ENCODE measurements at places on chromosomes 6 and 20.

DNA sequence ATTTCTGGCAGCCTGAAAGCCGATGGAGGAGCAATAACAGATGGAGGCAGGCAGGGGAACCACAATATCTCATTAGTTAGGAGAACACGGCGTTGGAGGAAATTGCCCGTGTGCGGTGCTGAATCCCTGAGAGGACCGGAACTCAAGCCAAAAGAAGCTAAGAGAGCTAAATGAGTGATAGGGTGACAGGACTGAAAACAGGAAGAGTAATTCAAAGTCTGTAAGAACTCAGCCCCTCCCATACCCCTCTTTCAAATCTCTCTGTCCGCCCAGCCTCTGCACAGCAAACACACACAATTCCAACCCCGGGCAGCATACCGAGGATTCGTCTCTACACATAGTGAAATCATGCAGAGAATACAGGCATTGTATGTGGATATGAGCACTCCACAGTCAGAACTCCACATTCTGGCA is 2.6 kb upstream of the IPCEF1 start:
- DNase-seq: no peak

- no peak for DNase-seq
Observed at GRCh38 chr6:1729133-1729749, 119.5 kb downstream of the FOXC1 start.

GRCh38 chr6:71289039-71289801 is 609 bp downstream of the OGFRL1 start:
- DNase-seq: peak; percentile 10

GRCh38 chr6:106082735-106083398 is 3.3 kb upstream of the PRDM1 start:
- no peak for DNase-seq

- DNase-seq: no peak
Observed at GRCh38 chr6:46051962-46052361, 36.3 kb upstream of the CLIC5 start.

GRCh38 chr20:19970256-19970765 is 46.9 kb upstream of the NAA20 start:
- no peak for DNase-seq

DNA sequence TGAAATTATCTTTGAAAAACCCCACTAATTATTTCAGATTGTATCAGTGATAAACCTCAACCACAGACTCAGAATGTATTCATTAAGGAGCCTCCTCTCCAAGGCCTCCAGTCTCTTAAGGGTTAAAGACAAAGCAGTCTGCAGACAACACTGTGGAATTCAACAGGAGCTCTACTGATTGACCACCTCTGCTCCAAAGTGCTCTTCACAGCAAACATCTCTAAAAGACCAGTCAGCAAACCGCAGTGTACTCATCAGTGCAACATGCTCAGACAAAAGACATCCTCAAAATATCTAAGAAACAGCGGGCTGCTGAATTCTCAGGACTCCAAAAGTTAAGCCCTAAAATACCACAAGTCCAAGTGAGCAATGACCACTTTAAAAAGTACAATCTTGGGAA is 42.0 kb downstream of the UQCC1 start:
- no peak for DNase-seq

DNA sequence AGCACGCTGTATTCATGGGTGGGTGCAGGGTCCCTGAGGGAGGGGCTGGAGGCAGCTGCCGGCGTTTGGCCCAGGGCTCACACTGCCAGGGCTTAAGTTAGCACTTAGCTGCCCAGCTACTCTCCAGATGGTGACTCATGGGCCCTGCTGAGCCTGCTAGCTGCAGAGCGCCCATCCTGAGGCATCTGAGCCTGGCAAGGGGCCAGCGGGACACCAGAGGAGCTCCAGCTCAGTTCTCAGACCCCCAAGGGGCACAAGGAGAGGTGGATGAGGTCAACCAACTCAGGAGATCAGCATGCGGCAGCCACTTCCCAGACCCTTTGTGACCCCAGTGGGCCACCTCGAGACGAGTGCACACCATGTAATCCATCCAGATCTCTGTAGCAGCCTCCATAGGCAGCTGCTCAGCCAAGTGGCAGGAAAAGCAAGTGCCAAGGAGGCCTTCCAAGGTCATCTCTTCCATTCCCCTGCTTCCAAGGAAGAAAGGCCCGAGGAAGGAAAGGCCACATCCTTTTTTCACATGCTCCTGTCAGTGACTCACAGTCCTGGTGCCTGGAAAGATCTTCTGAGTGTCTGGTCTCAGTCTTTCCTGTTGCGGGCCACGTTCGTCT is 35.3 kb downstream of the FOXP4 start:
- DNase-seq: no peak

GRCh38 chr20:51385646-51386530 is 156.6 kb downstream of the NFATC2 start:
- no peak for DNase-seq

DNA sequence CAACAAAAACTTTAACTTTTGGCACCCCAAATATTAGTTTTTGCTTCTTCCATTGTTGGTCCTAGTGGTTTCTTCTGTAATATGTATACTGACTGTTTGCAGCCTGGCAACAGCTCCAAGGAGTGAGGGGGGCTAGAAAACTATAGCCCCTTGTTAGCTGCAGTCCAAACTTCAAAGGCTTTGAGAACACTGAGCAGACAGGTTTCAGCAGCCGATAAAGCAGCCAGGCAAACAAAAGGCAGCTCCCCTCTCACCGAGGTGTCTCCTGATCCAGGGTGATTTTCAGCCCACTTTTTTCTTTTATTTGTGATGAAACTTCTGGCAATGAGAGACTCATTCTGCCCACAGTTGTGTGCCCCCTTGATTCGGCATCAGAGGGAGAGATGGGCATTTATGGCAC is 80.7 kb downstream of the OLIG3 start:
- DNase-seq: no peak

DNA sequence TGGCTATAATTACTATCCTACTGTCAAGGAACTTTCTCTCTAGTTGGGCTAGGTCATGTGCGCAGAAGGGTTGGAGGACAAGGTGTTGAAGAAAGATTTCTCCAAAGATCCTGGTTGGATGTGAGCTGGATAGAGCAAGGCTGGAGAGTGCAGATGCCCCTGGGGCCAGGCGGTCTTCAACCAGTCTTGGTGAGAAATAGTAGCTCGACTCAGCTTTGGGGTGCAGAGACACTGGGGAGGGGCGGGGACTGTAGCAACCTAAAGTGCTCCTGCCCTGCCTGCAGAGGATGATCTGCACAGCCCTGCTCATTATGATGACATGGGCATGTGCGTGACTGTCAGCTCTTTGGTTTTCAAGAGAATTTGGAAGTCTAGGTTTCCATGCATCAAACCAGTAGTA is 35.9 kb downstream of the PHACTR3 start:
- no peak for DNase-seq

- no peak for DNase-seq
Observed at GRCh38 chr6:155755452-155755851, 299.8 kb upstream of the NOX3 start.

GRCh38 chr6:143164565-143165105 is 103.9 kb downstream of the AIG1 start:
- DNase-seq: no peak

- no peak for DNase-seq
Observed at GRCh38 chr20:41443691-41444090, 77.1 kb upstream of the EMILIN3 start.

GRCh38 chr6:117547688-117548621 is 54.4 kb downstream of the GOPC start:
- DNase-seq: peak; percentile 19

DNA sequence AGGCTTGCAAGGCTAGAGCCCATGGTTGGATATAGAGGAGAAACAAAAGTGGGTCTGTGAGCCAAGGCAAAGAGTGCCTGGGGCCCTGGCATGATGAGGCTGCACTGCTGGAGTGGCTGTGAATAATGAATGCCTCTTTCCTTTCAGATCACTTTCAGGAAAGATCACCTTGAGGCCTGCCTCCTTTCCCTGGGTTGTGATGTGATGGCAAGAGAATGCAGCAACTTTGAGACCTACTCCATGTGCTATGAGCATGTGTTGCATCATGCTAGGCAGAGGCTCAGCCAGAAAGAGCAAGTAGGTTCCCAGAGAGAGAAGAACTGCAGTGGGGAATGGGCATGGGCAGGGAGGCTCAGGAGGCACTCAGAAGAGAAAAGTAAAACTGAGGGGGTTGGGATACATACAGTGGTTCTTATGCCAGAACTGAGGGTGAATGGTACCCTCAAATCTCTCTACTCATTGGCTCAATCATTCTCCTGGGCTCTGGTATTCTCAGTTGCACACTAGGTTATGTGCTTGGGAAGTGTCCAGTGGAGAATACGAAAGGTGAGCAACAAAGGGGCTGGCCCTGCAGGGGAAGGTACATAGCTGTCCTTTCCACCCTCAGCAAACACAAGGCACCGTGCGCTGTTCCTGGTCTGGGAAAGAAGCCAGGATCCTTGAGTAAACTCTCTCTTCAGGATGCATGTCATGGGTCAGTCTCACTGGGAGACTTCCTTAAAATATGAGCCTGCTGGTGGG is 45.9 kb downstream of the CD164 start:
- DNase-seq: no peak

DNA sequence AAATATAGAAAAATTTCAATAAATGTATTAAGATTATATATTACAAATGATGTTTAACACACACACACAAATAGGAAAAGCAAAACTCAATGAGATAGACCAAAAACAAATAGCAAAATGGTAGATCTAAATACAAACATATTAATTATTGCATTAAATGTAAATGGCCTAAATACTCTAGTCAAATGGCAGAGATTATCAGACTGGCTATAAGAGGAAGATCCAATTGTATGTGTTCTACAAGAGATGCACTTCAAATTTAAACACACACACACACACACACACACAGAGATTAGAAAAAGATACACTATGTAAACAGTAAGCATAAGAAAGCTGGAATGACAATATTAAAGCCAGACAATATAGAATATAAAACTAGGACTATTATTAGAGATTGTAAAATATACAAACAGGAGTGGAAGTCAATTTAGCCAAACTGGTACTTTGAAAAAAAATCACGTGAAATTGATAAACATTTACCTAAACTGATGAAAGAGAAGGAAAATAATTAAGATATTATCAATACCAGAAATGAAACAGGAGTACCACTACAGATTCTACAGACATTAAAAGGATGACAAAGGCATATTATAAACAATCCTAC is 150.5 kb downstream of the TBXT start:
- no peak for DNase-seq

Data from activated T-cell treated with anti-CD3 and anti-CD28 coated beads for 48 hours (primary cell).